Tongue (tissue), 3 donors: ENCODE measurements at places on chromosomes 3 and 15. TPM values are rescaled to one million over a fixed set of nuclear protein-coding genes. Genes with fewer than 3 reads are reported as not detected.

The C2CD4A gene
- total RNA-seq: not detected

- no peak for DNase-seq
These were observed 417.4 kb downstream of the PLCL2 start for GRCh38 chr3:17302170-17302569.

GRCh38 chr3:113183748-113184661 is 27.4 kb upstream of the BOC start:
- no peak for DNase-seq

DNA sequence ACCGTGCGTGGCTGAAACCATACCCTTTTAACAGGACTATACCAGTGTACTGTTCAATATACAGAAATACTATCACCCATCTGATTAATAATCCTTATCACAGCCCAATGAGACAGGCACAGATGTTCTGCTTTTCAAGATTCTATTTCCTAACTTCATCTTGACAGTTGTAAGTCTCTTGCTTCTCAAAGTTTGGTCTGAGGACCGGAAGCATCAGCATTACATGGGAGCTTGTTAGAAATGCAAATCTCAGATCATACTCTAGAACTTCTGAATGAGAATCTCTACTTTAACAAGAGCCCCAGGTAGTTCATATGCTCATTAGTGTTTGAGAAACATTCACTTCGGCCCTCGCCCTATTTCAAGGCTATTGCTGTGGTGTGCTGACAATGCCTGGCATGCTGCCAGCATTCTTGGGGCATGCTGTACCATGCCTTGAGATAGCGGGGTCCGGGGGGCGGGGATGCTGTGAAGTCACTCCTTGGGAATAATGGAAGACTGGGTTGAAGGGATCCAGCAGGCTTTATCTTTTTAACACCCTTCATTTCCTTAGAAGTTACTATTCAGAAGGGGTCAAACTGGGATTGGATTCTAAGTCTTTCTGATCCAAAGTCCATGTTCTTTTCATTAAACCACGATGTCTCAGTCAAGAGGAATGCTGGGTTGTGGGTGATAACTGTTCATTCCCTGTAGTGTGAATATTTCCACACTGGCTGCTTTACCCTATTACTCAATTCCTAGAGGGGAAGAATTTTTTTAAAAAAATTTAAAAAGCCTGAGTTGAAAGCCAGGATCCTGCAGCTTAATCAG is 194.7 kb downstream of the LPP start:
- DNase-seq: peak; percentile 62
